CD4-positive, CD25-positive, alpha-beta regulatory T cell (primary cell): ENCODE measurements at places on chromosomes 1 and 21. TPM values are rescaled to one million over a fixed set of nuclear protein-coding genes. Genes with fewer than 3 reads are reported as not detected.
A peak's percentile ranks its signal among the peaks of the same experiment; 100 is the strongest.

BTBD8 gene
- total RNA-seq, result 1.9 TPM

RAB3B gene
- total RNA-seq, result not detected

SPRR2A gene
- total RNA-seq, result not detected

AUNIP gene
- not detected for total RNA-seq

PCAT6 gene
- not detected for total RNA-seq

TMEM82 gene
- total RNA-seq, result not detected

KRTAP13-4 gene
- total RNA-seq, result not detected

DNA sequence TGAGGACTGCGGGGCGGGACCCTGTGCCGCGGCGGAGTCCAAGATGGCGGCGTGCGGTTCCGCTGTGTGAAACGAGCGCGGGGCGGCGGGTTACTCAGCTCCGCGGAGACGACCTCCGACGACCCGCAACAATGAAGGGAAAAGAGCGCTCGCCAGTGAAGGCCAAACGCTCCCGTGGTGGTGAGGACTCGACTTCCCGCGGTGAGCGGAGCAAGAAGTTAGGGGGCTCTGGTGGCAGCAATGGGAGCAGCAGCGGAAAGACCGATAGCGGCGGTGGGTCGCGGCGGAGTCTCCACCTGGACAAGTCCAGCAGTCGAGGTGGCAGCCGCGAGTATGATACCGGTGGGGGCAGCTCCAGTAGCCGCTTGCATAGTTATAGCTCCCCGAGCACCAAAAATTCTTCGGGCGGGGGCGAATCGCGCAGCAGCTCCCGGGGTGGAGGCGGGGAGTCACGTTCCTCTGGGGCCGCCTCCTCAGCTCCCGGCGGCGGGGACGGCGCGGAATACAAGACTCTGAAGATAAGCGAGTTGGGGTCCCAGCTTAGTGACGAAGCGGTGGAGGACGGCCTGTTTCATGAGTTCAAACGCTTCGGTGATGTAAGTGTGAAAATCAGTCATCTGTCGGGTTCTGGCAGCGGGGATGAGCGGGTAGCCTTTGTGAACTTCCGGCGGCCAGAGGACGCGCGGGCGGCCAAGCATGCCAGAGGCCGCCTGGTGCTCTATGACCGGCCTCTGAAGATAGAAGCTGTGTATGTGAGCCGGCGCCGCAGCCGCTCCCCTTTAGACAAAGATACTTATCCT is 430 bp downstream of the RBM15 start:
- DNase-seq, result peak; percentile 57

DNA sequence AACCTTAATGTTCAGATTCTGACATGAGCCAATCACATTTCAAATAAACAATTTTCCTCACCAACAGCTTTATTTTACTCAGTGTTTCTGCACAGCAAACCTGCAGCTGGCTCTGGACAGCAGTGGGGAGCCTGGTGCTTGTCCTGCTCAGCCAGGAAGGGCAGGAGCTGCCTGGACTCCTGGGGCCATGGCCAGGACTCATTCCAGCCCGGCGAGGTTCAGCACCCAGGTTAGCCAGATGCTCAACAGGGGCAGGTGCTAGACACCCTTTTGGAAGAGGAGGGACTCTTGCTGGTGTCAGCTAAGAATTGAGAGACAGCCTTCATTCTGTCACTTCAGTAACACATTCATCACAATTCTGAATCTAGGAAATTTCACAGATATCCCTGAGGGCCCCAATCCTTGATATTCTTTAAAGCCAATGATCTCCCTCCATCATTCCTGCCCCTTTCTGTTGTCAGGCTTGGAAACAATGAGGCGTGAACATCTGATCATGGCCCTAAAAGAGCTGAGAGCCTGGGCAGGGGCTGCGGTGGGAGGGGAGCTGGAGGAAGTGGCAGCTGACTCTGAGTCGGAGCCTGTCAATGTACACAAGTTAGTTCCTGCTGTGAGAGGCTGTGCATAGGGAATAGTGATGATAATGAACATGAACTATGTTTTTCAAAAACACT is 251.3 kb downstream of the SDCCAG8 start:
- DNase-seq, result no peak

GRCh38 chr1:184929711-184930202 is 44.6 kb downstream of the NIBAN1 start:
- no peak for DNase-seq

GRCh38 chr1:240404286-240404685 is 207.7 kb downstream of the GREM2 start:
- DNase-seq, result no peak

- no peak for DNase-seq
These were observed 150.3 kb downstream of the AMY1C start for GRCh38 chr1:103900005-103900404.

DNA sequence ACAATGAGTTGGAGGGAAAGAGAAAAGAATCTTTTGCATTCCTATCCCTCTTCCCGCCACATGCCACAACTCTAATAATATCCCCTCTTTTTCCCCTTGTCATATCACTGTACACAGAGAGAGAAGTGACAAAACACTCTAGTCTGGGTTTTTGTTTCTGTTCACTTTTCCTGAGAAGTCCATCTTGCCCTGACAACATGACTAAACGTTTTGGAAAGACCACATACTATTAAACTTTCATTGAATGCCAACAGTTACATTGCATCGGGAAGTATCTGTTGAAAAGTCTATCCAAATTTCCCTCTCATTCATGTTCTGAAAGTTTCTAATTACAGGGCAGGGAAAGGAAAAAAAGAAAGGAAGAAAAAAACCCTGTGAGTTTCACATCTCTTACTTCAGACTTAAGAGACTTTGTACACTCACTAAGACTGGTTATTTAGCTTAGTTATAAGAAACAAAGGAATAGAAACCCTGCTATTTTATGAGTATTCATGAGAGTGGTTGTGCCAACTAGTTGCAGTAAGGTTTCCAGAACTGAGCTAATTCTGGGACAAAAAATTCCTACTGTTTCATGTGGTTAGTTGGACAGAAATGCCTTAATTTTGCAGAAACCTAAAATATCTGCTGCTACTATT is 16.9 kb downstream of the PLA2G4A start:
- no peak for DNase-seq

GRCh38 chr1:228852511-228853088 is 117.3 kb downstream of the RHOU start:
- DNase-seq, result no peak

GRCh38 chr1:244768186-244768585 is 67.3 kb upstream of the COX20 start:
- no peak for DNase-seq

GRCh38 chr1:213154056-213154685 is 103.1 kb downstream of the RPS6KC1 start:
- DNase-seq, result no peak

GRCh38 chr1:47866601-47867437 is 130.4 kb downstream of the TRABD2B start:
- DNase-seq, result no peak

GRCh38 chr1:232381394-232382100 is 248.4 kb downstream of the SIPA1L2 start:
- DNase-seq, result no peak

DNA sequence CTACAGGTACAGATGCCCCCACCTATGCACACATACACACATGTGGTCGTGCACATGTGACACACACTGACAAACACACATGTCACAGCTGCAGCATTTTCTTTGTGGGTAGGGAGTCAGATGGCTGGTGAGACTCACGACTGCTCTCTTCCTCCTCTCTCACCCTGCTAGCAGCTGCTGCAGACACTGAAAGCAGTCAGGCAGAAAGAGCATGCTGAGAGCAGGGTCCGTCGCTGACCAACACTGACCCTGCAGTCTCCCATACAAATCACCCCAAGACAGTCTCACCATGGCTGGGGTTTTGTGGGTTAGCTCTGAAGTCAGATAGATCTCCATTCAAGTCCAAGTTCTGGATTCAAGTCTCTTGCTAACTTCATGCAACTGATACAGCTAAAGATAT is 188.3 kb downstream of the ASTN1 start:
- DNase-seq, result no peak

GRCh38 chr1:14610761-14611160 is 12.3 kb downstream of the KAZN start:
- no peak for DNase-seq

DNA sequence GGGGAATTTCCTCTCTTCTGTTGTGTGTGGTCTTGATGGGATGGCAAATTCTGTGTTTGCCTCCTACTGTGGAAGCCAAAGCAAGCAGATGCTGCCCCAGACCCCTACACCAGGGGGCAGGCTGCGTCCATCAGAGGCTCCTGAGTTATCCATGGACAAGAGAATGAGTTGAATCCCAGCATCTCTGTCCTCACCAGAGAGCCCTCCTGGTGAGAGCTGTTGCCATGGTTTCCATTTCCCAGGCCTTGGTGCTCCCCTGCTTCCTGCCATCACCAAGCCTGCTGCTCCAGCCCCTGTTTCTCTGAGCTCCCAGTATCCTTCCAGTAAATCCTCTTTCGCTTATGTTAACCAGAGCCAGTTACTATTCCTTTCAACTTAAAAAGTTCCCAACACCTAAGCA is 20.4 kb upstream of the GNG12 start:
- DNase-seq, result no peak
